ENCODE measurements at places on chromosomes 11 and 22. TPM values are rescaled to one million over a fixed set of nuclear protein-coding genes. Genes with fewer than 3 reads are reported as not detected.
A peak's percentile ranks its signal among the peaks of the same experiment; 100 is the strongest.

The HORMAD2 gene
- total RNA-seq, result not detected

The OR52H1 gene
- not detected for total RNA-seq

The SLC5A1 gene
- not detected for total RNA-seq

The BLID gene
- not detected for total RNA-seq

The HBE1 gene
- not detected for total RNA-seq

The DCHS1 gene
- total RNA-seq, result 0.36 TPM

DNA sequence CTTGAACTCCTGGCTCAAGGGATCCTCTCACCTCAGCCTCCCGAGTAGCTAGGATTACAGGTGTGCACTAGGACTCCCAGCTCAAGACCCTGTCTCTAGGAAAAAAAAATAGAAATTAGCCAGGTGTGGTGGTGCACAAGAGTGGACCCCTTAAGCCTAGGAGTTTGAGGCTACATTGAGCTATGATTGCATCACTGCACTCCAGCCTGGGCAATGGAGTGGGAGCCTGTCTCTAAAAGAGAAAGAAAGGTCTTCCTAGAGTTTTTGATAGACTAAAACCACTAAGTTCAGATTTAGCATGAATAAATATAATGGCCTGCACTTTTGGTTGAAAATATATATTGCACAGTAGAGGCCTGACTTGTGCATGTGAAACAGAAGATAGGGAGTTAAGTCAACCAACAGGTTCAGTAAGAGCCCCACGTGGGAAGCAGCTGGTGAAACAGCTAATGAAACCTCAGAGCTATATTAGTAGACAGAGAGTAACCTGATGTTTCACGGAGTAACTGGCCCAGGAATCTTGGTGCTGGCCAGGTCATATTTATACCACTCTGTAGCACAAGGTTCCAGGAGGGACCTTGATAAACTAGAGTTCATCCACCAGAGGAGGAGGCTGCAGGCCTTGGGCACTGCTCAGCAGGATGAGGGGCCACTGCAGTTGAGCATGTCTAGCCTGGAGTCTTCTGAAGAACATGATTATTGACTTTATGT, 4.6 kb upstream of the MICAL3 start:
- peaks cover 44% of the 10 kb centered on the region for H3K27me3 ChIP-seq
- H3K4me1 ChIP-seq, result peaks cover 7% of the 10 kb centered on the region
- no peak overlapping the region for H3K27ac ChIP-seq
- H3K4me3 ChIP-seq, result no peak overlapping the region

- H3K27ac ChIP-seq, result no peak overlapping the region
- H3K36me3 ChIP-seq, result no peaks in the 10 kb centered on the region
- H3K4me1 ChIP-seq, result peaks cover under 1% of the 10 kb centered on the region
Measured at GRCh38 chr11:104826772-104827171, 71.5 kb downstream of the CASP12 start.

DNA sequence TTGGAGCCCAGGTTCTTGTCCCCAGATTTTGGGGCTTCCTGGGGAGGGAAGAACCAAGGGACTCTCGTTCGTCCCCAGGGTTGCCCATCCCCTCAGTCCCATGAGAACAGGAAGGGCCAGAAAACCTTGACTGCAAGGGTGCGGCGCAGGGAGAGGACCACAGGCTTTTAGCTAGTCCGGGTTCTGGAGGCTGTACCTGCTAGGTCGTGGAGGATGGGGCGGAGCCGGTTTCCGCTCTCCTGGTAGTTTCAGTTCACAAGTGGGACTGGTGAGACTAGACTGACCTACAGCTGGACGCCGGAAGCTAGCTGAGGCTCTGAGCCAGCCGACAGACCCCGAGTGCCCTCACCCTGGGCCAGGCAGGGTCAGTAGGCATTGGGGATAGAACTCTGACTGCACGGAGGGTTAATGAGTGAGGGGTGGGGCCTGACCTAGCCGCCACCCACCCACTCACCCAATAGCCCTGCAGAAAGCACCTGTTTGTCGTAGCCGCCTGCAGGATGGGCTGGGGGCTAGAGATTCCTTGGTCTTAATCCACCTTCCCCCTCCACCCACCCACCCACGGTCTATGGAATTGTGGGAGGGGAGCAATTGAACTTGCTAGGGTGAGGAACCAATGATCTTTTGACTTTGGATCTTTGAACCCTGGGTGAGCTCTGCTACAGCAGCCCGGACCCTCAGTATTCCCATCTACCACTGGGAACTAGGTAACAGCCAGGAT, 1.5 kb downstream of the MAFF start:
- H3K4me3 ChIP-seq, result peak overlapping the region; percentile 86
- DNase-seq, result peak; percentile 86
- no peaks in the 10 kb centered on the region for H3K27me3 ChIP-seq
- peaks cover 1% of the 10 kb centered on the region for H3K36me3 ChIP-seq
- peaks cover 31% of the 10 kb centered on the region for H3K4me1 ChIP-seq
- H3K27ac ChIP-seq, result peak overlapping the region; percentile 81

- H3K27ac ChIP-seq, result no peak within 1 kb of the TSS
- H3K4me1 ChIP-seq, result no peaks in the 10 kb centered on the region
- no peaks in the 10 kb centered on the region for H3K36me3 ChIP-seq
Measured at GRCh38 chr11:72191961-72192381, at the start of gene FOLR1. TSS of gene FOLR1 (plus strand) at chr11:72192140. CDS start at chr11:72192174, 34 bp downstream.

- H3K4me3 ChIP-seq, result no peak overlapping the region
- H3K4me1 ChIP-seq, result peaks cover 15% of the 10 kb centered on the region
- H3K36me3 ChIP-seq, result no peaks in the 10 kb centered on the region
- H3K27me3 ChIP-seq, result peaks cover 17% of the 10 kb centered on the region
Measured at GRCh38 chr11:117604336-117604995, 192.6 kb downstream of the DSCAML1 start.

DNA sequence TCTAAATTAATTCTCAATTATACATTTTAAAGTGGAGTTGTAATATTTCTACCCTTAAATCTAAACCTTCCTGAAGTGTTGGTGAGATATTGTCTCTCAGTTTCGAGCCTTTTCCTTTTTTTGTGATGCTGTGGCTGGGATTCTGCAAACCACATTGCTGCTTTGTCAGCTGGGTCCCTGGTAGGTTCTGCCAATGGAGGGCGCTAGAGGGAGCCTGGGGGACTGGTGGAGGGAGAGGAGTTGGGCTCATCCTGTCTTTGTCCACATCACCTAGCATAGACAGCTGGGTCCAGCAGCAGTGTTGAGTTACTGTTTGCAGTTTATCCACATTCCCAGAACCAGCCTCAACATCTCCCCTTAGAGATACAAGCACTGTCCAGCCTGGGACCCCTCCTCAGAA, 41.0 kb downstream of the TRAF6 start:
- H3K36me3 ChIP-seq, result peaks cover 20% of the 10 kb centered on the region
- no peak overlapping the region for H3K4me3 ChIP-seq
- H3K4me1 ChIP-seq, result peaks cover 2% of the 10 kb centered on the region
- peak; percentile 70 for DNase-seq
- no peak overlapping the region for H3K27ac ChIP-seq

- H3K36me3 ChIP-seq, result no peaks in the 10 kb centered on the region
- no peak overlapping the region for H3K27ac ChIP-seq
- no peaks in the 10 kb centered on the region for H3K27me3 ChIP-seq
- DNase-seq, result no peak
- no peak overlapping the region for H3K4me3 ChIP-seq
Measured at GRCh38 chr11:1197886-1198560, 24.8 kb upstream of the MUC5B start.

DNA sequence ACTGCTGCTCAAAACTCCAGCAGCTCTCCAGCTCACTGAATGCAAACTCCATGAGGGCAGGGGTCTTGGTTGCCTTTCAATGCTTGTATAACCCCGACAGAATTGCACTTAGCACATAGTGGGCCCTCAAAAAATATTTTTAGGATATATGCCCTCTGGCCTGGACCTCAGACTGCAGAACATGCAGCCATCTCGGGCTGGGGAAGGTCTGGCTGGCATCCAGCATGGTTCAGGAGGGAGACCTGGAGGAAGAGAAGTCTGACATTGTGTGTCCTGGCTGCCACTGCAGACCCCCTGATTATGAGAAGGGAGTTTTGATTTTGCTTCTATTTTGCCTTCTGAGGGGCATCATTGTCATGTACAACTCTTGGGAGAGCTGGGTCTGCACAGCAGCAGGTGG, 109.5 kb upstream of the PARVA start:
- H3K36me3 ChIP-seq, result peaks cover 14% of the 10 kb centered on the region
- no peaks in the 10 kb centered on the region for H3K4me1 ChIP-seq
- H3K27me3 ChIP-seq, result no peaks in the 10 kb centered on the region
- no peak overlapping the region for H3K27ac ChIP-seq

DNA sequence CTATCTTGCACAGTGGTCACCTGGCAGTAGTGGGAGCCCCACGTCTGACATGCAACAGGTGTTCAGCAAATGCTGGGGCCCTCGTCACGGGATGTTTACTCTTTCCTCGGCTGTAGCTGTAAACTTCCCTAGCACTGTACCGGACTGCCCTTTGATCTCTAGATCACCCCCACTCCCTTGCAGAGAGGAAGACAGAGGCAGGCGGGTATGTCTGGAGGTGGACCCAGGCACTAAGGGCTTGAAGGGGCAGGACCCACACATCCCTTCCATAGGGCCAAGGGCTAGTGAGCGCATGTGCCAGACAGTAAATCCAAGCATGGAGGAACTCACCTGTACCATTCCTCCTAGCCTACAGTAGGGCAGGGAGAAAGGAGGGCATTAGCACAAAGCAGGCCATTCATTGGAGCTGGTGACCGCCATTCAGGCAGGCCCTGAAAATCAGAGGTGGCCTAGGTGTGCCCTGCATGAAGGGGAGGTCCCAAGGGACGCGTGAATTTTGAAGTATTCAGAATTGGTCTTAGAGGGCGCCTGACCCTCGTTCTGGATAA, 1.9 kb upstream of the SMTN start:
- DNase-seq, result no peak
- H3K4me1 ChIP-seq, result peaks cover 30% of the 10 kb centered on the region
- no peaks in the 10 kb centered on the region for H3K27me3 ChIP-seq
- no peak overlapping the region for H3K27ac ChIP-seq
- H3K36me3 ChIP-seq, result no peaks in the 10 kb centered on the region

DNA sequence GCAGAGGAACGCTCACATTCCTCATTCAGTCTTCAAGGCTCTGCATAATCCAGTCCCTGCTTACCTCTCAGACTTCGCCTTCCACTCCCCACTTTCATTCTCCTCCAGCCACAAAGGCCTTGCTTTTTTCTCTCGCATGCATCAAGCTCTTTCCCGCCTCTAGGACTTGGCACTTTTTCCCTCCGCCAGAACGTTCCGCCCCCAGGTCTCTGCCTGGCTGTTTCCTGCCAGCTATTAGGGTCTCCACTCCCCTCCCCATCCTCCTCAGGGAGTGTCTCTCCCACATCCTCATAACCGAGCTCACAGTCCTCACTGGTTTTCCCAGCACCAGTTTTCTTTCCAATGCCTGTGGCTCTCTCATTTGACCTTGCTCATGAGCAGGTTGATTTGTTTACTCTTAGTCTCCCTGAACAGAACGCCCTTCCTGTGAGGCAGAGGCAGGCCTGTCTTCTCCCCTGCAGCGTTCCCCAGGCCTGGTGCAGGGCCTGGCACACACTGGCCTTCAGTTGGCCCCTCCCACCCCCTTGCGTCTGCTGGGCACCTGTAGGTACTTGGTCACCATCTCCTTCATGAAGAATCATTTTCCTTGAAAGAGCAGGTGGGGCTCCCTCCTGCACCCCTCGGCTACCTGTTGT, 75.2 kb downstream of the RTL6 start:
- H3K4me1 ChIP-seq, result no peaks in the 10 kb centered on the region
- peaks cover 2% of the 10 kb centered on the region for H3K36me3 ChIP-seq
- H3K4me3 ChIP-seq, result no peak overlapping the region
- no peak overlapping the region for H3K27ac ChIP-seq
- DNase-seq, result no peak

DNA sequence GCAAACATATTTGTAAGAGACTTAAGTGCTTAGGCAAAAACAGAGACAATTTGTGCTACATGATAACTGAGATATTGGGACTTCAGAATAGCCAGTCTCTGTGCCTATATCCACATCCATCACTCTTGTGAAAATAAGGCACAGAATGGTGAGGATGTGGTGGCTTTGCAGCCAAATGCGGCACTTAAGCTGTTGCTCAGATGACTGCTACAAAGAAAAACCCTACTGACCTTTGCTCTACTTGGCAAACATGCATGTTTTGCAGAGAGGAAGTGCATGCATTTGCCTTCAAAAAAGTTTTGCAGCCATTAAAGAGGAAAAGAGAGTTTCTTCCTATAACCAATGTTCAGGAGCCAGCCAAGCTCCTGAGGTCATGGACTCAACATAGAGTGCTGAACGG, 675.0 kb upstream of the KIRREL3 start:
- H3K4me3 ChIP-seq, result no peak overlapping the region
- DNase-seq, result no peak
- no peaks in the 10 kb centered on the region for H3K27me3 ChIP-seq
- no peaks in the 10 kb centered on the region for H3K36me3 ChIP-seq

DNA sequence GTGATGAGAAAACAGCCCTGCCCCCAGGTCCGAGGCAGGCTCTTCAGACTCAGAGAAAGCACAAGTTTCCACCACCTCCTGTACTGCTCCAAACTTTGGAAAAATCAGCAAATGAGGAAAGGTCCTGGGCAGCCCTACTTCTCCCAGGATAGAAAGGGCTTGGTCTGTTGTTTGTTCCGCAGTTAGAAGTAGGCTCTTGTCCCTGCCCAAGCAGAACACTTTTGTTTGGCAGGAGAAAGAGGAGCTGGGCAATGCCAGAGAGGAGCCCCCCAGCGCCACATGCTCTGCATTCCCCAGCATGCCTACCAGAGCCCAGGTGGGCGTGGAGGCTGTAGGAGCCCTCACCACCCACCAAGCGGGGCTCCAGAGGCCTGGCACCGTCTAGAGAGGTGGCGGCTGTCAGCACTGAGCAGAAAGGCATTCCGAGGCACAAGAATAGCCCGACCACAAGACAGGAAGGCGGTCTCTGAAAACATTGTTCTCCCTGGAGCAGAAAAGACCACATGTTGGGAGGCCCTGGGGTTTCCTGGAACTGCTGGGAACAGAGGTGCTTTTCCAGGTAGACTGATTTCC, 90.3 kb upstream of the CD82 start:
- no peaks in the 10 kb centered on the region for H3K4me1 ChIP-seq
- H3K27ac ChIP-seq, result no peak overlapping the region
- peaks cover 23% of the 10 kb centered on the region for H3K27me3 ChIP-seq
- H3K36me3 ChIP-seq, result no peaks in the 10 kb centered on the region
- no peak for DNase-seq

- no peak for DNase-seq
- no peaks in the 10 kb centered on the region for H3K27me3 ChIP-seq
- peaks cover 24% of the 10 kb centered on the region for H3K36me3 ChIP-seq
- no peak overlapping the region for H3K4me3 ChIP-seq
- H3K4me1 ChIP-seq, result no peaks in the 10 kb centered on the region
Measured at GRCh38 chr11:43751726-43752125, 71.2 kb downstream of the HSD17B12 start.

GRCh38 chr11:19352771-19353160, 112.0 kb upstream of the E2F8 start:
- H3K4me3 ChIP-seq, result no peak overlapping the region
- H3K27ac ChIP-seq, result no peak overlapping the region
- no peaks in the 10 kb centered on the region for H3K4me1 ChIP-seq
- no peak for DNase-seq
- H3K36me3 ChIP-seq, result no peaks in the 10 kb centered on the region
- peaks cover 53% of the 10 kb centered on the region for H3K27me3 ChIP-seq

- peaks cover 2% of the 10 kb centered on the region for H3K27me3 ChIP-seq
- no peaks in the 10 kb centered on the region for H3K4me1 ChIP-seq
- H3K27ac ChIP-seq, result no peak overlapping the region
- H3K4me3 ChIP-seq, result no peak overlapping the region
Measured at GRCh38 chr11:61541598-61541997, 33.0 kb downstream of the LRRC10B start.

DNA sequence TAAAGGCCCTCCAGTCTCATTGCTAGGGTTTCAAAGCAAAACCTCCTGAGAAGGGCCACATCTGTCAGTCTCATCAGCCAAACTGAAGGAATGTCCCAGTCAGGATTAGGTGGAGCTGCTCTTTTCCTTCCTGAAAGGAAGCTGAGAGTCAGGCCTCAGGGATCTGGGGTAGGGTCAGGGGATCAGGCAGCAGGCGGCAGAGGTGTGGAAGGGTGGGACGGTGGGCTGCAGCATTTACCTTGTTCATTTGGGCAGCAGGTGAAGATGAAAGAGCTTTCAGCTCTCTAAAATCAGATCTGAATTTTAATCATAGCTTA, 17.8 kb downstream of the CD82 start:
- H3K4me3 ChIP-seq, result no peak overlapping the region
- peak overlapping the region; percentile 7 for H3K27ac ChIP-seq
- peaks cover 90% of the 10 kb centered on the region for H3K36me3 ChIP-seq
- DNase-seq, result no peak

All from activated CD4-positive, alpha-beta T cell treated with anti-CD3 and anti-CD28 coated beads, Interleukin-2, amount 10 ng/mL, durations not matched to agents 24 days and 14 days (primary cell).